ENCODE measurements at places on chromosomes 13 and 19. TPM values are rescaled to one million over a fixed set of nuclear protein-coding genes. Genes with fewer than 3 reads are reported as not detected.

The KIR3DL1 gene
- polyA plus RNA-seq: 0.16 TPM

The ZNF682 gene
- polyA plus RNA-seq: 16.1 TPM

DNA sequence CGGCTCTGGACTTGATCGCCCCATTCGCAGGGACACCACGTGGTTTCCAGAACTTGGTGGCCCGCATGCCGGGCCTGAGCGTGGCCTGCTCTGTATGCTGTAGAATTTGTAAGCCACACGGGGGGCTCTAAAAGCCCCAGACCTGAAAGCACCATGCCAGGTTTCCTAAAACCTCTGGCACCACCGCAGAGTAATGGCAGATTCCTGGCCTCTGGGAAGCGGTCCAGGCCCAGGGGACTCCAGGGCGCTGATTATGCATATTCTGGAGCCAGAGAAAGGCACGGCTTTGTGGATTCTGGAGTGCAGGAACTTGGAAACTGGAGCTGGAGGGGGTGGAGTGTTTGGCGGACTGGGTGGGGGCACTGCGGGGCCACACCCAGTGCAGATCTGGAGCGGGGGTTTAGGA lies 3.7 kb downstream of the FTL start:
- DNase-seq: no peak

DNA sequence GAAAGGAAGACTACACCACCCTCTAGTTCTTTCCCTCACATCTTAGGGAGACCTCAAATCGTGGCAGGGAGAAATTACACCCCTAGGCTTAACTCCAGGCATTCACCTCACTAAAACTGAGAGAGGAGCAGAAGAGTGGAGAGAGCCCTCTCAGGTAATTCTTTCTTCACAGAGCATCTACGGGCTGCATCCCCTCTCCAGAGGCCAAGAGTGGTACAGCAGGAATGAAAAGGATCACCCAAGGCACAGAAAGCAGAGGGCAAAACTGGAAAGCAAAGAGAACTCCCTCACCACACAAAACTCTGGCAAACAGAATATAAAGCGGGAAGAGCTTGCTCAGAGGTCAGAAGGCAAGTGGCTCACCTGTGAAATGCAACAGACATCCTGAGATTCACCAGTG lies 661.2 kb downstream of the TBC1D4 start:
- DNase-seq: no peak

DNA sequence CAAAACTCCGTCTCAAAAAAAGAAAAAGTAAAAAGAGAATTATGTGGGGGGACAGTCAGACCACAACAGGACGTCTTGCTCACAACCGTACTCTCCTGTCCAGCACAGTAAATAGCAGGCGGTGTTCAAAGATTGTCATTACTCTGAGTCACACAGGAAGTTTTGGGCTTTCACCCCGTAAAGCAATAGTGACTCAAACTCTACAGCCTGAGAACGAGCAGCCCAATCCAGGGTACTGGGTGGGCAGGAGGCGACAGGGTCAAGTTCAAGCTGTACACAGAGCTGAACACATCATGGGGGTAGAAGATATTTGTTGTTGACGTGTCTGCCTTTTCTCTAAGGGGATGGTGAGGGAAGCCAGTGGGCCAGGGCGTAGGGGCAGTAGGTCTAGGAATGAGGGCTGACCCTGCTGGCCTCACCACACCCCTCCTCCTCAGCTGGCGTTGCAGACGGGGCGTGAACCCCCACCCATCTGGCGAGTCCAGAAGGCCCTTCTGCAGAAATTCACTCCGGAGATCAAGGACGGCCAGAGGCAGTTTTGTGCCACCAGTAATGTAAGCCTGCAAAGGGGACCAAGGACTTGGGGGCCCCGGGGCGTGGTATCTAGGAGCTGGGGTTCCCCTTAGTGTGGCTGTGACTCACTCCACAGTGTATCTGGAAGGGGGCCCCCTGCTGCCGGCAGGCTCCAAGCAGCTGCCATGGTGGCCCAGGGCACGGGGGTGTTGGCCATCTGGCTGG lies 23.3 kb downstream of the PRR12 start:
- no peak for DNase-seq
